Cardiac ventricle fibroblast (primary cell): ENCODE measurements at places on chromosomes 7 and 10. TPM values are rescaled to one million over a fixed set of nuclear protein-coding genes. Genes with fewer than 3 reads are reported as not detected.

Gene MUC12
- total RNA-seq = 0.54 TPM in 1 of 2 replicates, not detected in the other

Gene INA
- 0.12 and 0.59 TPM in 2 replicates for total RNA-seq

Gene MYL10
- total RNA-seq = not detected in 2 replicates

Gene FANK1
- total RNA-seq = 1.5 and 4.6 TPM in 2 replicates

Gene ZNF503
- 31.3 and 34.1 TPM in 2 replicates for total RNA-seq

Gene CALCR
- total RNA-seq = not detected in 2 replicates

Gene PGAM1
- total RNA-seq = 296 and 398 TPM in 2 replicates

Gene VWDE
- not detected in 2 replicates for total RNA-seq

Gene TYW1B
- total RNA-seq = 0.25 and 0.88 TPM in 2 replicates

Gene CUX1
- 71.4 and 79.3 TPM in 2 replicates for total RNA-seq

Gene PRSS37
- not detected in 2 replicates for total RNA-seq

Gene GDF2
- not detected in 2 replicates for total RNA-seq

Gene CPA1
- not detected in 2 replicates for total RNA-seq

Gene TMEM196
- not detected in 2 replicates for total RNA-seq

Gene DHTKD1
- 10.7 and 14.6 TPM in 2 replicates for total RNA-seq

Gene ATOH7
- total RNA-seq = not detected in 2 replicates

Gene LIPF
- total RNA-seq = not detected in 2 replicates

Gene OR2A1
- 0.05 TPM in 1 of 2 replicates, not detected in the other for total RNA-seq

Gene ZPBP
- not detected in 2 replicates for total RNA-seq

Gene CACNB2
- total RNA-seq = 0.06 and 0.15 TPM in 2 replicates

Gene NUPR2
- total RNA-seq = not detected in 2 replicates

Gene TSPAN33
- 0.15 TPM in 1 of 2 replicates, not detected in the other for total RNA-seq

Gene WEE2
- not detected in 2 replicates for total RNA-seq

Gene SLC13A1
- not detected in 2 replicates for total RNA-seq
